ENCODE measurements at places on chromosomes 11 and 22.

- no peak for DNase-seq
These were observed 13.4 kb downstream of the LGR4 start for GRCh38 chr11:27459191-27459590.

GRCh38 chr11:123469089-123469488, 39.0 kb downstream of the GRAMD1B start:
- no peak for DNase-seq

DNA sequence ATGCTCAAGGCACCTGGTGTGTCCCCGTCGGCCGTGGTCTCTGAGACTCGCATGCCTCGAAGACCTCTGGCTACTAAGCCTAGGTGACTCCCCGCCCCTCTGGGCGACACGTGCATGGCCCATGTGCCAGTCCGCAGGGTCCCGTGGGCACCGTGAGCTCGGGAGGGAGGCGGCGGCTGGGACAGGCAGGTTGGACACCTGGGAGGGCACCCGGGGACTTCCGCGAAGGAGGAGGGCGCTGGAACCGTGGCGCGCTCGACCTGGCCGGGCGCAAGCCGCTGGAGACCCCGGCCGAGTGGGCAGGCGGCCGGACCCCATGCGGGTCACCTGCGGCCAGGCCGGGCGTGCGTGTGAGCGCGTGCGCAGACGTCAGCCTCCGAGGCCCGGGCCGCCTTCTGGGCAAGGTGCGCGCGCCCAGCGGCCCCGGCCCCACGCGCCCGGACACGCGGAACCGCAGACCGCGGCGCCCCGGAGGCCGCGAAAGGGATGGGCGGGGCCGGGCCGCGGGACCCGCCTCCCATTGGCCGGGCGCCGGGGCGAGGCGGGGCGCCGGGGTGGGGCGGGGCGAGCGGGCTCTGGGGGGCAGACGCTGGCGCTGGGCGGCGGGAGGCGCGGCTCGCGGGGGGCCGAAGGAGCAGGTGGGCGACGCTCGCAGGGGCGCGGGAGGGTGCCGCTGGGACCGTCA, 579 bp upstream of the RASD2 start:
- DNase-seq, result peak; percentile 69

- DNase-seq, result peak; percentile 43
These were observed 16.2 kb upstream of the ME3 start for GRCh38 chr11:86688398-86689179.

DNA sequence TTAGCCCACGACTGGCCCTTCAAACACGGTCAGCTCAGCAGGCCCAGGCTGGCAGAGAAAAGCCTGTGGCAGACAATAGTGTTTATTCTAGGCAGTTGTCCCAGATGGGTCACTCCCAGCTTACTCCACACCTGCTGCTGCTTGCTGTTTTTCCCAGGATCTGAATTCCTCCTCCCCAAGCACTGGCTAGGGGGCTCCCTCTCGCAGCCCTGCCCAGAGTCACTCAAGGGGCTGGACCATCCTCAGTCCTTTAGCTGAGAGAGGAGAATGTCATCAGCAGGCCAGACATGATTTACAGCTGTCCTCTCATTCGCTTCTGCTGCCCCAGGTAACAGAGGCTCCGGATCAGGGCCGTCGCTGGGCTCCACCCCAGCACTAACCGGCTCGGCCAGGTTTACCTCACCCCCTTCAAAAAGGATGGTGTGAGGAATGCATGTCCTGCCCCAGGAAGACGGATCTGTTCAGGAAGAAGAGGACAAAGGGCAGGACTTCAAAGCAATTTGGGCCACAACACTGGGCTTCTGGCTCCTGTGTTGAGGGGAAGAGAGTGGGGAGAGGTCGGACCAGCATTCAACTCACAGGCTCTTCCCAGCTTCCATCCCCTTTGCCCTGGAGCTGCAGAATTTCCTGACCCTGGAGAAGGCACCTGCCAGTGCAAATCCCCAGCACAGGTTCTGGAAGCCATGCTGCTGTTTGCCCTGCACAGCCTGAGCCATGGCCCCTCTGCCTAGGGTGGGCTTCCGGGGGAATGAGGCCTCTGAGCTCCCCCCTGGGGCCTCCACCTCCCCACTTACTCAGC, 59.7 kb upstream of the BARX2 start:
- no peak for DNase-seq

DNA sequence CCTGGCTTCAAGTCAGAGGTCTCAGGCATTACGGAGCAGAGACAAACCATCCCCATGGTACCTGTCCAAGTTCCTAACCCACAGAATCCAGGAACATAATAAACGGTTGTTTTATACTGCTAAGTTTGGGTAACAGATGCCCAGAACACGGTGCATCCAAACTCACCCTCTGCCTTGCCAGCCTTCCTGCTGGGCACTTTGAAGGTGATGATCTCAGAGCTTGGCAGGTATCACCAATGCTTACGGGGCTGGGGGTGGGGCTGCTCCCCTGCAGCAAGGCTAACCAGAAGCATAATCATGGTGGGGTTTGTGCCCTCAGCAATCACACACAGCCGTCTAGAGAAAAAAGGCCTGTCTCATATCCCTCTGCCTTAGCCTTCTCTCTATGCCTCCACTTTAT, 27.1 kb downstream of the DKK3 start:
- no peak for DNase-seq

DNA sequence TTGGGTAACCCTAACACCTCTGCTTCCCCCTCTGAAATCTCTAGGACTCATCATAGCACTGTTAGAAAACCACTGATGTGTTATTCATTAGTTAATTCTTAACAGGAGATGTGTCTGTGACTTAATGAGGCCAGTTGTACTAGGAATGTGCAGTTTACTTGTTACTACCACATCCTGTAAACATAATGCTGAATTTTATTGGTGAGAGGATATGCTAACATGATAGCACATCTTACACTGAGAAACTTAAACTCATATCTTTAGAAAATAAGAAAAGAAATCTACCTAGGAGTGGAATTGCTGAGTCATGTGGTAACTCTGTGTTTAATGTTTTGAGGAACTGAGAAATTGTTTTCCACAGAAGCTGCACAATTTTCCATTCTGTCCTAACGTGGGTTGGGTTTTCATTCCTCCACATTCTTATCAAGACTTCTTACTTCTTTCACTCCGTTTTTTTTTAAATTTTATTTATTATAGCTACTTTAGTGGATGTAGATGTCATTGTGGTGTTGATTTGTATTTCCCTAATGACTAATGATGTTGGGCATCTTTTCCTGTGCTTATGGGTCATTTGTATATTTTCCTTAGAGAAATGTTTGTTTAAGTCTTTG, 33.7 kb downstream of the RNF121 start:
- DNase-seq, result no peak

DNA sequence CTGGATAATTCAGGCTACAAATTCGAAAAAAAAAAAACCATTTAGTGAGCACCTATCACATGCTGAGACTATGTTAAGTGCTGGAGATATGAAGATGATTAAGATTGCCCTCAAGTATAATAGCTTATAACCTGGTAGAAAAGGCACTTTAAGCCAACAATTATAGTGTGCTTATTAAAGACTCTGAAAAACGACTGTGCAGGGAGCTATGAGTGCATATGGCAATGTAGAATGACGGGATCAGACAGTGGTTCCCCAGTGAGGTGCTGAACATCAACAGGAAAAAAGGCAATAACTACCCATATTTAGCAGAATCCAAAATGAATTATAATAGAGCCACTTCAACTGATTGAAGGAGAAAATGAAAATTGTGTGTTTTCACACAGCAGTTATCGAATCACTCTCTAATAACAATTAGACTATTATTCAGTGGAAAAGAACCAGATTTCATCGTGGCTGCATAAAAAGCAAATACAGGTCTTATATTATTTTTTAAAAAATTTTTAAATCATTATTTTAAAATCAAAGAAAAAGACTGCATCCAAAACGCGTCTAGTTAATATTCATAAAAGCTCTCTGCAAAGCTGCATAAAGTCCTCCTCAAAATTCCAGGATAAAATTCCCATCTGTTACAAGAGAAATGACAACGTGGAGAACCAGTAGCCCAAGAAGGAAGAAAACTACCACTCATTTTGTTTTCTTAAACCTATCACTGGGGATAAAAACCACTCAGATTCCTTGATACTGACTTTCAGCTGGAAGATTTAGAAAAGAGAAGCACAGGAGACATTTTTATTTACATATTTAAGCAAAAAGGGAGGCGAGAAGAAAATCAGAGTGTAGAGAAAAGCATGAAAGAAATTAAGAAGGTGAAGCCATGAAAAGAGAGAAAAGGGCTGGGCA, 1.1 kb downstream of the MTMR2 start:
- no peak for DNase-seq

GRCh38 chr11:107669191-107669740, 42.6 kb downstream of the SLN start:
- no peak for DNase-seq

- DNase-seq, result no peak
These were observed 11.0 kb upstream of the PTPN5 start for GRCh38 chr11:18802381-18803257.

DNA sequence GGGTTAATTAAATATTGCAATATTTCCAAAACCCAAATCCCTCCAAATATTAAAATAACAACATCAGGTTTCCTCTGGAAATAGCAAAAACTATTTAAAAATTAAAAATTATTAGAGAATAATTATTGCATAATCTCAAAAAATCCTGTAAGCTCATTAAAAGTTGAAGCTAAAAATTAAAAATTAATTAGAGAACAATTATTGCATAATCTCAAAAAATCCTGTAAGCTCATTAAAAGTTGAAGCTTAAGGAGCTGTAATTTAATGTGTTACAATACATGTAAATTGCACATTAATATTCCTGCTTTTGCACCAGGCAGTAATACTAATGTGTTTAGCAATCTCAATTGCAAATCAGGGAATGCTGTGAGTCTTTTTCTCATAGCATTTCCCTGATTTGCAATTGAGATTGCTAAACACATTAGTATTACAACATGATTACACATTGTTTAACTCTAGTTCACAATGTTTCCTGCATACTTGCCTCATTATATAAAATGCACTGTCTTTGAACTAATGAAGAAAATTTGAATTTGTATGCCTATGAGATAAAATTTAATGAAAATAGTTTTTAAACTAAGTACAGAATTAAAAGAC, 247.7 kb downstream of the GUCY1A2 start:
- no peak for DNase-seq

DNA sequence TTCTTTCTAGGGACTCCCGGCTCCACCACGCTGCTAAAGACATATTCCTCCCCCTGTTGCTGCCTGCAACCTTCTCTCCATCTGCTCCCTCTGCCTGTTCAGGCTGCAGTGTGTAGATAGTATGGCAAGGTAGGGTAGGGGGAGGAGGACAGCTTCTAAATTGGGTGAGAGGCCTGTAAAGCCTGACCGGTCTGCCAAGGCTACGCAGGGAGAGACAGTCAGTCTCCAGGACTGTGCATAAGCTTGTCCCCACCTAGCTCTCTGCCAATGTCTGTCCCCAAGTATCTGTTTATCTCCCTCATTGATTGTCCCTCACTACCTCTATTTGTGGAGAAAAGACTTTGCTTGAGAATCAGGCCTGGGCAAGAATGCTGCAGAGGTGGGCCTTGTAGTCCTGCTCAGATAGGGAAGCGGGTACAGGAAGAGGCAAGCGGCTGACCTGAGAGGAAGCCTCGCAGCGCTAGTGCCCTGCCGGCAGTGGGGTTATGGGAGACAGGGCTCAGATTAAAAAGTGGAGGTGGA, 871 bp upstream of the SEZ6L start:
- no peak for DNase-seq
